ENCODE measurements at places on chromosomes 16 and 17. TPM values are rescaled to one million over a fixed set of nuclear protein-coding genes. Genes with fewer than 3 reads are reported as not detected.

The NTN3 gene
- not detected for polyA plus RNA-seq

The MT1M gene
- 108 TPM for polyA plus RNA-seq

The SSTR5 gene
- polyA plus RNA-seq = 0.15 TPM

The KREMEN2 gene
- polyA plus RNA-seq = 0.22 TPM

The C17orf67 gene
- 0.45 TPM for polyA plus RNA-seq

The TMC5 gene
- polyA plus RNA-seq = 0.34 TPM

The MEIOB gene
- polyA plus RNA-seq = not detected

The KLHDC4 gene
- 28.1 TPM for polyA plus RNA-seq

The MTSS2 gene
- polyA plus RNA-seq = 32.7 TPM

The CCL4 gene
- 4.8 TPM for polyA plus RNA-seq

The ST6GALNAC2 gene
- polyA plus RNA-seq = 2.0 TPM

The PRKCA gene
- 6.3 TPM for polyA plus RNA-seq

All from adipose tissue (tissue), 3 donors.